ENCODE measurements at places on chromosomes 3 and 15.

DNA sequence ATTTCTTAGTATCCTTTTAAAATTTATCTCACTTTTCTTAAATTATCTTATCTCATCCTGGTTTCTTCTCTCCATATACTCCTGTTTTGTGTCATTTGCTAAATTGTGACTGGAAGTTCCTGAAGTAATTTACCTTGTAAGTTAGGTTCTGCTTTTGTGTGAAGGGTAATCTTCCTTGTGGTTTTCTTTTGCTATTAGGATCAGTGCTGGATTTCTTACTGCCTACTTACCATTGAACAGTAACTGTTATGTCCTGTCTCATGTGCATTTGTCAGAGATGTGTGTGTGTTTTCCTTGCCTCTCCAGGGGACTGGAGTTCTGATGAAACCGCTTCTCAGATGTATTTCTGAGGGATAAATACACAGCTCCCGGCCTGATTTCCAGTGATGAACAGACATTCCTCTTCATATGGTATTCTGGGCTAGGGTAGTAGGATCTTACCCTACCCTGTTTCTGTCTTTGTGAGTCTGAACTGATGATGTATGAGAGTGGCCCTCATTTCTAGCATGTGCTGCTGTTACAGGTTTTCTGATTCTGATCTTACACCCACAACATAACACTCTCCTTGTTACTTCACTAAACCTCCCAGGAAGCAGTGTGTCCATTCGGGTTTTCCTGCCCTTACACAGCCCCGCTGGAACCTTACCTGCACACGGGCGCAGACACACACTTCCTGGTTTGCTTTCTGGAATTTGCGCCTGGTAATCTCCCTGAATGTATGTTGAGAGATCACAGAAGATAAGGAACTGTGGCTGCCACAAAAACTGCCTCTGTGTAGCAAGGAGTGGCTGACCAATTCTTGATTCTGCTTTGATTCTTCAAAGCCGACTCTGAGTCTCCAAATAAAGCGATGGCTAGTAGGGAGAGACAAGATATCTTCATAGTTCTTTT, 14.7 kb downstream of the PAK2 start:
- no peak for DNase-seq

DNA sequence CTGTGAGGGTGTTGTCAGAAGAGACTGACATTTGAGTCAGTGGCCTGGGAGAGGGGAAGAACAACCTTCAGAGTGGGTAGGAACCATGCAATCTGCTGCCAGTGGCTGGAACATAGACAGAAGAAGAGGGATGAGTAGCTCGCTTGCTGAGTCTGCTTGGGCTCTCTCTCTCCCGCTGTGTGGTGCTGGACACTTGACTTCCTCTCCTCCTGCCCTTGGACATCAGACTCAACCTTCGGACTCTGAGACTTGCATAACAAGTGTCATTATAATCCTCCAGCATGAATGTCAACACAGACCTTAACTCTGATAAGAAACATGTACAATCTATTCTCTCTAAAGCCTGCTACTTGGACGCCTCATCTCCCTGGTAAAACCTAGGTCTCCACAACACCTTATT, 5.9 kb upstream of the NMD3 start:
- DNase-seq = no peak

DNA sequence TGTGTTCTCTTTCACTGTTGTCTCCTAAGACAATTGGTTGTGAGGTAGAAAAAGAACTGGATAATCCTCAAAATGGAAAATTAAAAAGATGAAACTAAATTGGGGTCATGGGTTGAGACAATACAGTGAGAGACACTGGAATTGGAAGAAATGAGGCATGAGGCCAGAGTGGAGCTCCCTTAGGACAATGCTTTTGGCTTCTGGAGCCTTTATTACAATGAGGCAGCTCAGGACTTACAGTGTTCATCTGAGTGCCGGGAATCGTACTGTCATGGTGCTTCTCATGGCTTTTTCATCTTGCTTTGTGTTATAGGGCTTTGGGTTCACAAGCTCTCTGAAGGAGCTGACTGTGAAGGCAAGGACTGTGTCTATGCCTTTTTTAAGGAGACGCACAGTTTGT, 293.5 kb downstream of the SOX2 start:
- no peak for DNase-seq

- no peak for DNase-seq
Observed at GRCh38 chr3:126110431-126111125, 26.7 kb upstream of the SLC41A3 start.

GRCh38 chr15:66462627-66463026, 34.9 kb downstream of the SNAPC5 start:
- no peak for DNase-seq

DNA sequence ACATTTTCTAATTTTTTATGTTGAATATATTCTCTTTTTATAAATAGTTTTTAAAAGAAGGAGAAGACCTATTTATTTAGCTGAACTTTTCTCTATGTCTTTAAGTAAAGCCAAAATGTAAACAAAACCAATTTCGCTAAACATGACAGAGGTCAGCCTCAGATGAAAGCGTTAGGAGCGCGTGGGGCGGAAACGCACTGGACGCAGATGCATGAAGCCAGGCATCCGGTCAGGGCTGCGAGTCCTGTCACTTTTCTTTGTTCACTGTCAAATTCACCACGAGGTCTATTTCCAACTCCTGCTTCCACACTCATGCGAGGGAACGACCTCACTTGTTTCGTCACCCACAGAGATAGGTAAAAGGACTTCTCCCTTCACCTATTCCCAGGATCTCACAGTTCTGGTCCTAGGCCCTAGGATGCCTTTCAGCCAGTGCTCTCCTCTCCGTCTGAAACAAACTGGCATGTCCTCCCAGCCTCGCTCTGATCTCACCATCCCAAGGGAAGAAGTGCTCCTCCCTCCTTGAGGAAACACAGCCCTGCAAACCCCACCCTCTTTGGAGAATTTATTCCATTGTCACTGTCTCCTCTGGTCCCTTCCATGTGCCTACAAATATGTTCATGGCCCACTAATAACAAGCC, 57.9 kb downstream of the ITGB5 start:
- DNase-seq = no peak

- DNase-seq = no peak
Observed at GRCh38 chr3:115072265-115073021, 74.6 kb downstream of the ZBTB20 start.

DNA sequence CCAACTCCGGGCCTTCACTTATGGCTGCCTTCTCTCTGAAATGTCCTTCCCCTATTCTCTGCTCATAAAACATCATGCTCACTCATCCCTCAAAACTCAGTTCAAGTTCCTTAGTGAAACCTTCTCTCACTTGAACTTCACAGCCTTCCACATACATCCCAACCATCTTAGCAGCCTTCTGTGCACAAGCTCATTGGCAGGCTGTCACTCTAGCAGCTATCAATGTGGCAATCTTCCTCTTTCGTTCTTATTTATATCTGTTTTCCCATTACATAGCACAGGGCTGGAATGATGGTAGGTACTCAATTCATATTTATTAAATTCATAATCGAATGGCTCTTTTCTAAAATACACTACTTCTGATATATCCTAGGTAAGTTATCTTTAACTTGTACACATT, 66.4 kb upstream of the MCTP2 start:
- DNase-seq = no peak

GRCh38 chr15:76391847-76392246, 55.3 kb downstream of the ISL2 start:
- DNase-seq = no peak

- no peak for DNase-seq
Observed at GRCh38 chr3:191290311-191291025, 38.7 kb upstream of the CCDC50 start.

DNA sequence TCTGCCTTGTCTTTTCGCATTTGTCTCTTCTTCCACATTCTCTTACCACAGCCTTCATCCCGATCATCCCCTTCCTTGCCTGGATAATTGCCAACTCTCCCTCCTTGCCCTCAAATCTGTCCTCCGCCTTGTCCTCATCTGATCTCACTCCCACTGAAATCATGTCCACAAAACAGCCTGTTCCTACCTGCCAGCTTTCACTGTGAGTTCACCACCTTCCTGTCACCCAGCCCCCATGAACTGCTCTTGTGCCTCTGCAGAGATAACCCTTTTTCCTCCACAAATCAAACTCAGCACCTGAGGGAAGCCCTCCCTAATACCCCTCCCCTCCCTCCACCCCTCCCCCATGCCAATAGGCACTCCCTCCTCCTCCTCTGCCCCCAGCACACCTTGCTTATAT, 4.8 kb upstream of the ADCY5 start:
- no peak for DNase-seq

DNA sequence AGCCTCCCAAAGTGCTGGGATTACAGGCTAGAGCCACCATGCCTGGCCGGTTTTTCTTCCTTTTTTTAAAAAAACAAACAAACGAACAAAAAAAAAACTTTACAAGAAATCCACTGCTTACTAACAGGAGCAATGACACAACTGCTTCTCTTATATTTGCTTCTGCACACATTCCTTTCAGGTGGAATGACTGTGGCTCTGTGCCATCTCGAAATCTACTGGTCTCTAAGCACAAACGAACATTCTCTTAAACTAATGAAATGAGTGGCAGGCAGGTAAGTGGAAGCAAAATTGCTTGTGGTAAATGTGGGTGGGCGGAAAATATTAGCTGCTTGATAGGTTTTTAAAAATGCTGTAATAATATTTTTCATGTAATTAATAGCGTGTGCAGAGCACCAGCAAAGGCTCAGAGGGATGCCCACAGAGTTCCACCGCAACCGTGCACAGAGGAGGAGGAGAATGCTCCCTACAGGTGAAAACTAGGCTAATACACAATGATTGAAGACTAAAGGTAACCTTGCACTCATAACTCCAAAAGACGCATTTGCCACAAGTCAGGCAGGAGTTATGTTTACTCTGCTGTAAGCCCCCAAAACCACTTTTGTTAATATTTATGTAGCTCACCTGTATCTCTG, 77.4 kb downstream of the LSAMP start:
- DNase-seq = no peak

DNA sequence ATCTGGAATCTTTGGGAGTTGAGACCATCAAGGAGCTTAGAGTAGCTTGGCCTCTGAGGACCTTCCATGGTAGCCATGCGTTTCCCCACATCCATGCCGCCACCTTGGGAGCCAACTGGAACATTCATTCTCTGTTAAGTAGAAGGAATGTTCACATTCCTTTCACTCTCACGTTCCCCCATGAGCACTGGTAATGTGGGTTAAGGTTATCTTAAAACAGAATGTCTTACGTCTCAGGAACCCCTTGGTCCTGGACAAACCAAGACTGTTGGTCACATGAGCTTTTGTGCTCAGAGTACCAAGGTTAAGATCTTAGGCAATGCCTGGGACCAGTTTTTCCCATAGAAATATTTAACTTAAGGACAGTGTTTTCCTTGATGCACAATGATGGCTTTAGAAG, 211.7 kb upstream of the UBE2E1 start:
- no peak for DNase-seq

GRCh38 chr3:71111784-71112440, 471.6 kb downstream of the FOXP1 start:
- no peak for DNase-seq

- no peak for DNase-seq
Observed at GRCh38 chr3:95200384-95200783, 1137.5 kb downstream of the NSUN3 start.

DNA sequence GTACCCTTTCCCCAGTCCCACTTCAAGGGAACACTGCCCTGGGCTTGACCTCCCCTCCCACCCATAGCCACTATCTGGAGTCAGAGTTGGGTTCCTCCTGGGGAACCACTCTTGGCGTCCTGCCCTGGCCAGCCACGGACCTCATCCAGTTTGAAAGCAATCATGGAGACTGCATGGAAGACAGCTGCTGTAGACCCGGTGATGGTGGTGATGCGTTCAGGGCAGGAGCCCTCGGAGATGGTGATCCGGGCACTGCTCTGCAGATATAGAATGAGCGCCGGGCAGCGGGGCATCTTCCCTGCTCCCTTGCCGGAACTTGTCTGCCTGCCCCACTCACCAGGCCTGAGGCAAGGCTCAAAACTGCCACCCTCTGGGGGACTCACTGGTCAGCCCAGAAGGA, 5.2 kb downstream of the GPR62 start:
- no peak for DNase-seq

DNA sequence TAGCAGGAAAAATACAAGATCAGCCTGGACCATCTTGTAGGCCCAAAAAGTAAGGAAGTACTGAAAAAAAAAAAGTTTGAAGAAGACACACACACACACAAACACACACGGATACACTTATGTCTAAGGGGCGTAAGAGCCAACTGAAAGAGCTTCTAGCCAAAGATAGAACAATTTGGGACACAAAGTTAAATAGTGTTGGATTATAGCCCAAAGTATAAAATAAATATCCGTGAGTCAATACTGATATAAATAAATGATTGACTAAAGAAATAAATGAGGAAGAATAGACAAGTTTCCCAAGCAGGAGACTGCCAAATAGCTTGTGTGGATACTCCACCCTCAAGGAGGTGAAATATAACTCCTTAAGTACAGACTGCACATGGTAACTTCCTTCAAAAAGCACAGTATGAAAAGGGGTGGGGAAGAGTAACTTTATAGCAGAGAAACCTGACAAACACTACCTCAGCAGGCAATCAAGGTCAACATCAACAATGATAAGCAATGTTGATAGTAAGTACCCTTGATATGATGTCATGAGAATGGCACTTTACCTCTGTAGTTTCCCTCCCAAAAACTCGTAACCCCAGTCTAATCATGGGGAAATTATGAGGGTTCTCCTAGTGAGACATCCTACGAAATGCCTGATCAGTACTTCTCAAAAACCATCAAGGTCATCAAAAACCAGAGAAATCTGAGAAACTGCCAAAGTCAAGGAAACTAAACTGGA, 187.3 kb upstream of the ATP11B start:
- DNase-seq = no peak

DNA sequence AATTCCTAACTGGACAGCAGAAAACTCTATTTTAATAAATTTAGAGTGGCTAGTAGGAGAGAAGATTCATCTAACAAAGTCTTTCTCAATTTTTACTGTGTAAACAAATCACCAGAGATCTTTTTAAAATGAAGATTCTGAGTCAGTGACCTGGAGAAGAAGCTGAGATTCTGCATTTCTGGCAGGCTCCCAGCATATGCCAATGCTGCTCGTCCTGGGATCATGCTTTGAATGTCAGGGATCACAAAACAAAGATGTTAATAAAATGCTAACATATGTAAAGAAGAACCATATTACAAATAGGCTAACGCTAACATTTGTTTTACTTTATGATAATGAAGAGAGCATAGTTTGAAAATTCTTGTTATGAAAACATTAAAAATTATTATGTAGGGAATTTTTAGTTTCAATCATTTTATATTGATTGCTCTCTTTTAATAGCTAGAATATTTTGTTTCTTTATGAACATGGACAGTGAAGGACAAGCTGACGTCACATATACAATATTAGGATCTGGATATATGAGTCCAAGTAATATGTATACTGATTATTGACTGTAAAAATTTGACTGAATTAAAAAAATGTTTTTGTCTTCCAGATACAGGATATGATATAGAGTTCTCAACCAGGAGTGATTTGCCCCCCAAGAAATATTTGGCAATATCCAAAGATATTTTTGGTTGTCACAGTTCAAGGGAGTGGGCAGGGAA, 160.8 kb upstream of the GPR149 start:
- no peak for DNase-seq

- DNase-seq = no peak
Observed at GRCh38 chr3:46710229-46710628, 7.4 kb downstream of the PRSS50 start.
